ENCODE measurements at places on chromosomes 1 and 21. TPM values are rescaled to one million over a fixed set of nuclear protein-coding genes. Genes with fewer than 3 reads are reported as not detected.

Gene FAM72A
- polyA plus RNA-seq = 7.1 TPM

- no peak for DNase-seq
Observed at GRCh38 chr1:207424570-207425131, 29.5 kb upstream of the CR2 start.

GRCh38 chr1:184576822-184577221 lies 177.8 kb downstream of the EDEM3 start:
- DNase-seq = no peak

Gene HJV
- polyA plus RNA-seq = not detected

GRCh38 chr1:241715956-241716355 lies 63.9 kb downstream of the WDR64 start:
- DNase-seq = no peak

DNA sequence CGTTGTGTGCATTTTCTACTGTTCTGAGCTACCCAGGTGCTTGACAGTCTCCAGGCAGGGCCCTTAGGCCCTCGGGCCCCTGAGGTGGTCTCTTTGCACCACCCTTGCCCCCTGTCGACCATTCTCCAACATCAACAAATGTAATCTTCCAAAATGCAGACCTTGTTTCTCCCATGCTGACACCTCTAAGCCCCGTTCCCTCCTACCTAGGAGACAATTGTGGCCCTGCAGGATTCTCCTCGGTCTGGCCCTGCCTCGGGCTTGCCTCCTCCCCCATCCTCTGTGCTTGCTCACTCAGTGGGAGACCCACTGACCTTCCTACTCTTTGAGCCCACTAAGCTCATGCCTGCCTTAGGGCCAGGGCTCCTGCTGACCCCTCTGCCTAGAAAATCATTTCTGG lies 104.2 kb upstream of the TARDBP start:
- no peak for DNase-seq

- peak; percentile 63 for DNase-seq
Observed at GRCh38 chr1:24558902-24559791, 3.3 kb downstream of the NCMAP start.

GRCh38 chr21:16676391-16676790 lies 836.5 kb upstream of the CXADR start:
- no peak for DNase-seq

Gene PIK3R3
- polyA plus RNA-seq = 26.0 TPM

GRCh38 chr1:185157599-185158412 lies 839 bp downstream of the SWT1 start:
- no peak for DNase-seq

Gene OR2T2
- polyA plus RNA-seq = not detected

Measured in left renal cortex interstitium (tissue), 4 donors.